HT1080 (cell line): ENCODE measurements at places on chromosomes 5 and 9. TPM values are rescaled to one million over a fixed set of nuclear protein-coding genes. Genes with fewer than 3 reads are reported as not detected.

Gene SLC6A7
- 0.03 TPM in 1 of 2 replicates, not detected in the other for total RNA-seq

Gene AGTPBP1
- total RNA-seq = 8.6 and 10.2 TPM in 2 replicates

Gene COL15A1
- 0.13 and 0.14 TPM in 2 replicates for total RNA-seq

Gene SLC45A2
- not detected in 2 replicates for total RNA-seq

Gene KIF4B
- total RNA-seq = not detected in 2 replicates

Gene SPAAR
- 0.05 and 0.23 TPM in 2 replicates for total RNA-seq

Gene SV2C
- total RNA-seq = not detected in 2 replicates

Gene EHMT1
- 39.1 and 42.7 TPM in 2 replicates for total RNA-seq

Gene BARHL1
- total RNA-seq = not detected in 2 replicates

Gene UBE2QL1
- total RNA-seq = not detected in 2 replicates

Gene TAF11L10
- total RNA-seq = not detected in 2 replicates

Gene PLAC8L1
- total RNA-seq = not detected in 2 replicates

Gene PTPN3
- 5.0 and 10.1 TPM in 2 replicates for total RNA-seq

Gene CDKN2B-AS1
- 2.7 and 3.8 TPM in 2 replicates for total RNA-seq

Gene PCDHGA4
- total RNA-seq = 0.71 and 0.73 TPM in 2 replicates

Gene ASS1
- 2.6 and 2.7 TPM in 2 replicates for total RNA-seq

Gene OTP
- not detected in 2 replicates for total RNA-seq

Gene ADAMTS13
- 0.07 and 0.19 TPM in 2 replicates for total RNA-seq

Gene GABBR2
- total RNA-seq = 1.9 and 3.7 TPM in 2 replicates

Gene KCNIP1
- not detected in 2 replicates for total RNA-seq

Gene TMEM215
- total RNA-seq = not detected in 2 replicates

Gene SET
- total RNA-seq = 595 and 720 TPM in 2 replicates

Gene TTC16
- not detected in 2 replicates for total RNA-seq

Gene PKD2L2
- not detected in 2 replicates for total RNA-seq
